ENCODE measurements at places on chromosomes 13 and 19. TPM values are rescaled to one million over a fixed set of nuclear protein-coding genes. Genes with fewer than 3 reads are reported as not detected.

The MAP2K7 gene
- total RNA-seq = 10.2 TPM

The FXYD3 gene
- 1.3 TPM for total RNA-seq

The ANGPTL8 gene
- total RNA-seq = not detected

The ZNF772 gene
- total RNA-seq = 6.4 TPM

The RASAL3 gene
- not detected for total RNA-seq

The KCNJ14 gene
- 1.3 TPM for total RNA-seq

The ZNF416 gene
- total RNA-seq = 3.4 TPM

The ZNF235 gene
- total RNA-seq = 1.4 TPM

The SULT2A1 gene
- not detected for total RNA-seq

The MYO1F gene
- total RNA-seq = 0.09 TPM

The CABP5 gene
- total RNA-seq = not detected

The ZNF527 gene
- total RNA-seq = 6.8 TPM

The APC2 gene
- total RNA-seq = 0.27 TPM

The PTPRS gene
- total RNA-seq = 126 TPM

The LSM7 gene
- 130 TPM for total RNA-seq

The DIRAS1 gene
- total RNA-seq = 14.9 TPM

The MRPL54 gene
- 60.5 TPM for total RNA-seq

The SLC7A10 gene
- not detected for total RNA-seq

The VPS36 gene
- total RNA-seq = 62.5 TPM

The CEACAM20 gene
- not detected for total RNA-seq

Data from fibroblast of the aortic adventitia (primary cell).